ENCODE measurements at places on chromosomes 4 and X.

DNA sequence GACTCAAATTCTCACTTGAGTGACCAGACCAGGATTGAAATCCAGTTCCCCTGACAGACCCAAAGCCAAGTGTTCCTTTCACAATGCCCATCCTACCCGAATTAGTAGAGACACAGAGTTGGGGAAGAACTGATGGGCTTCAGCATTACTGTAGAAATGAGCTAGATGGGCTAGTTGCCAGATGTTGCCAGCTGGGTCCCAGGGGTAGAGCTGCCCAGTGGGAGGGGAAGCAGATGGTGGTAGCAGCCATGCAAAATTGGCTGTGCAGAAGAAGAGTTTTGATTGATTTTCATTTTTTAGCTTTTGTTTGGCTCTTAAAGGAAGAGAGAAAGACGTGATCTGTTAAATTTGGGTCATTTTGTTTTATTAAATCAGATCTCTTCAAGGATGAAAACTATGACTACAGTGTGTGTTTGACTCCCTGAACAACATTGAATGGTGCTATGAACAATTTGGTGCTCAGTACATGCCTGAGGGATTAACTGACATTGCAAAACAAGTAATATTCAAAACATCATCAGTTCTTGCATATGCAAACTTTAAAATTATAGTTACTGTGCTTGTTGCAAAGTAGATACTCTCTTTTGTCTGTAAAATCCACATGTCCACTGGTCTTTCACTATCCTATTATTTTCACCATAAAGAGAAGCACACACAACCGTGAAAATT lies 86.0 kb downstream of the PARM1 start:
- no peak for DNase-seq

GRCh38 chr4:153538487-153539357 lies 72.6 kb downstream of the TMEM131L start:
- DNase-seq, result no peak

- DNase-seq, result no peak
Measured at GRCh38 chr4:88446124-88446523, 10.8 kb upstream of the HERC5 start.

DNA sequence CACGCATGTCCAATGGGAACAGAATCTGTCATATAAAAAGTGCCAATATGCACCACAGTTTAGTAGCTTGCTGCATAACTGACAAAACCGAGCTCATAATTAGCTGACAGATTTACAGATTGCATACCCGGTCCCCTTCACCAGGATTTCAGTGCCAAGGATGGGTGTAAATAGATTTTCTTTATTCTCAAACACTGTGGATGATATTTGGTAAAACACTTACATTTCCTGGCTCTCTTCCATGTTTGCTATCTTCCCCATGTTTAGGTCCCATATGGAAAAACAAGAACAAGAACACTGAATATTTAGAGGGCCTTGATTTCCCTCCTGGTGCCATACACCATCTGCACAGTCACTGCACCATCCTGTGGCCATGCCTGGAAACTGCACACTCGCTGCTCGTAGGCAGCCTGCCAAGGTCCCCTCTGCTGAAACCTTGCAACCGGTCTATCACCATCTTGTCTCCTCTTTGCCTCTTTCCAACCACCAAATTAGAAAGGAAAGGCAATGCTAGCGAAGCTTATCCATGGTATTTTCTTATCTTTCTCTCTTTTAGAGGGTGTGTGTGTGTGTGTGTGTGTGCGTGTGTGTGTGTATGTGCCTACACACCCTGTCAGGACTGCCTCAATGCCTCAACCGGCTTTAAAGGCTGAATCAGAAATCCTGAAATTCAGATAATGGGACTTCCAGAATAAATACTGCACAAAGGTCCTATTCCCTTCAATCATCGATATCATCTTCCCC lies 124.2 kb upstream of the MBNL3 start:
- peak; percentile 30 for DNase-seq

DNA sequence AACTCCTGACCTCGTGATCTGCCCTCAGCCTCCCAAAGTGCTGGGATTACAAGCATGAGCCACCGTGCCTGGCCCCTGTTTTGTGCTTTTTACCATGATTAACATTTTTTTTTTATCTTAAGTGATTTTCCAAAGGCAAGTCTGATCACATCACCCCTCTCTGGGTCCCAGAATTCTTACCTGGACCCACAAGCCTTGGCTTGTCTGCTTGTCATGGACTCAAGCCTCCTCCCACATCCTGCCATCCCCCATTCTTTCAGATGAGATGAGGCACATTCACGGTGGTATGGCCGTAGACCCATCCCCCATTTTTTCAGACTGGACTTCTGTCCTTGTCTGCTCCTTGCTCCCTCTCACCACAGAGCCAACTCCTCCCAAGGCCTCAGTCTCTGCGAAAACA lies 55.3 kb downstream of the APLN start:
- no peak for DNase-seq

DNA sequence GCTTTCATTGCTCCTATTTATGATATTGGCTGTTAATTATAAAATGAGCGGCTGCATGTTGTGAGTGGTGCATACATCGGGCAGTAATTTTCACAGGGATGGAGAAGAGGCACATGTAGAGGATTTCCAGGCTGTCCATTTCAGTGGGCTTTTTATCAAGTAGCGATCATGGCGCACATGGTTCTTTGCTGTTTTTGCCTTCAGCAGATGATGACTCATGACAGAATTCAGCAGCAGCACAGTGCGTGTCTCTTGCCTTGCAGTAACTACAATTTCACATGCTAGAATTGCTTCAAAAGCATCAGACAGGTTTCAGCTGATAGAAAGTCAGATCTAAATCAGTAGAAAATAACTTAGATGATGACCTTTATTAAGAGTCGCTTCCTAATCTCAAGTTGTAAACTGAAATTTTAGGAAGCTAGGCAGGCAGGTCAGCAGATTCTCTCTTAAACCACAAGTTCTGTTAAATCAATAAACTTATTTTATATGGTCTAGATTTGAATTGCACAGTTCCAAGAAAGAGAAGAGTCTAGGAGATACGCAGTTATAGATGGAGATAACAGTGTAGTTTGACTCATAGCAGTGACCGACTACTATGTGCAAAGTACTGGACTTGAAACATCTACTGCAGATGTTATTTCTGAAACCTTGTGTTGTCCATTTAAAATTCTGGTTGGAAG lies 35.8 kb downstream of the LRP2BP start:
- no peak for DNase-seq

- no peak for DNase-seq
Measured at GRCh38 chrX:153968255-153968654, 3.4 kb downstream of the HCFC1 start.

DNA sequence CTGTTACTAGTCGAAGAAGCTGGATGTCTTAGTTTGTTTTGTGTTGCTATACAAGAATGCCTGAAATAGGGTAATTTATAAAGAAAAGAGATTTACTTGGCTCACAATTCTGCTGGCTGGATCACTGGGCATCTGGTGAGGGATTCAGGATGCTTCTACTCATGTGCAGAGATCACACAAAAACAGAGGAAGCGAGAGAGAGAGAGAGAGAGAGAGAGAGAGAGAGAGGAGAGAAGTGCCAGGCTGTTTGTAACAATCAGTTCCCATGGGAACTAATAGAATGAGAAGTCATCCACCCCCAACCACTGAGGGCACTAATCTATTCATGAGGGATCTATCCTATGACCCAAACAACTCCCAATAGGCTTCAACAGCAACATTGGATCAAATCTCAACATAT lies 66.2 kb upstream of the FAM9A start:
- DNase-seq, result no peak

GRCh38 chr4:2795300-2795892 lies 2.5 kb downstream of the SH3BP2 start:
- peak; percentile 15 for DNase-seq

DNA sequence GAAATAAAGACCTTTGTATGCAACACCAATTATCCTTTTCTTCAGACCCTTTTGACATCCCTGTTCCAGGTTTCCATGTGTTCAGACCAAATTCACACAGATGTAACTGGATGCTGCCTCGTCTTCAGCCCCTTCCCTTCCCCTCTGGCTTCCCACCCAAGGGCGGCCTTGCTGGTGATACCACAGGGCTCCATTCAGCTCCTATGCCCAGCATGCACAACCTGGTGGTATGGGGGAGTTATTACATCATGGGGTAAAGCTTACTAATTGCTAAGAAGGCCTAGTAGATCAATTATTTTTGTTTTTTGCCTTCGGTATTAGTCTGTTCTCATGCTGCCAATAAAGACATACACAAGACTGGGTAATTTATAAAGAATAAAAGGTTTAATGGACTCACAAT lies 317.0 kb upstream of the CXXC4 start:
- DNase-seq, result no peak

DNA sequence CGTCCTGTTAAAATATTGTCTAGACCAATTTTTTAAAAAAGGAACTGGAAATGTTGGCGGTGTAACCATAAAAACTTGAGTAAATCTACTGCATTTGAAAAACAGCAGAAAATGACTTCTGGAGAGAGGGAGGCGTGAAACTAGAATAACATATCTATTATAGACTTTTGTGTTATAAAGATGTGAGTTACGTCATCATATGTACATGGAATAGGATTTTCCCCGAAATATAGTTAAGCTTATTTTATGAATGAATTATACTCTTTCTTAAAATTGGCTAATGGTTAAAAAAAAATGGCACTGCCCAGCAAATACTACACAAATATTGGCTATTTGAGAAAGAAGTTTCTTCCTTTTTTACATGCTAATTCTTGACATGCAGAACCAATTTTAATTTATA lies 147.1 kb upstream of the TEX13C start:
- no peak for DNase-seq

DNA sequence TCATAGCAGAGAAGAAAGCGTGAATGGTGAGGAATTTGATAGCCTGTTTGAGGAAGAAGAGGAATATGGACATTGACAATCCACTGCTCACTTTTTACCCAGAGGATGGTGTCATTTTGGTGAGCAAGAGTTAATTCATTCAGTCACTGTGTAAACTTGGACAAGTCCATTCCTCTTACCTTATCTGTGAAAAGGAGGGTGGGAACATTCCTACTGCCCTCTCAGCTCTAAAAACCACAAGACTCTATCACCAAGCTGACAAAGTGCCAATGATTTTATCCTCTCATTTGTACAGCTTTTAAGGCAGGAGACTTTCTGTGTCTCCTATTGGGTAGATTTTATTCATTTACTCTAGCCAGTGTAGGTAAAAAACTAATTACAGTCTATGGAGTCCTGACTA lies 103.8 kb downstream of the LUZP4 start:
- no peak for DNase-seq

DNA sequence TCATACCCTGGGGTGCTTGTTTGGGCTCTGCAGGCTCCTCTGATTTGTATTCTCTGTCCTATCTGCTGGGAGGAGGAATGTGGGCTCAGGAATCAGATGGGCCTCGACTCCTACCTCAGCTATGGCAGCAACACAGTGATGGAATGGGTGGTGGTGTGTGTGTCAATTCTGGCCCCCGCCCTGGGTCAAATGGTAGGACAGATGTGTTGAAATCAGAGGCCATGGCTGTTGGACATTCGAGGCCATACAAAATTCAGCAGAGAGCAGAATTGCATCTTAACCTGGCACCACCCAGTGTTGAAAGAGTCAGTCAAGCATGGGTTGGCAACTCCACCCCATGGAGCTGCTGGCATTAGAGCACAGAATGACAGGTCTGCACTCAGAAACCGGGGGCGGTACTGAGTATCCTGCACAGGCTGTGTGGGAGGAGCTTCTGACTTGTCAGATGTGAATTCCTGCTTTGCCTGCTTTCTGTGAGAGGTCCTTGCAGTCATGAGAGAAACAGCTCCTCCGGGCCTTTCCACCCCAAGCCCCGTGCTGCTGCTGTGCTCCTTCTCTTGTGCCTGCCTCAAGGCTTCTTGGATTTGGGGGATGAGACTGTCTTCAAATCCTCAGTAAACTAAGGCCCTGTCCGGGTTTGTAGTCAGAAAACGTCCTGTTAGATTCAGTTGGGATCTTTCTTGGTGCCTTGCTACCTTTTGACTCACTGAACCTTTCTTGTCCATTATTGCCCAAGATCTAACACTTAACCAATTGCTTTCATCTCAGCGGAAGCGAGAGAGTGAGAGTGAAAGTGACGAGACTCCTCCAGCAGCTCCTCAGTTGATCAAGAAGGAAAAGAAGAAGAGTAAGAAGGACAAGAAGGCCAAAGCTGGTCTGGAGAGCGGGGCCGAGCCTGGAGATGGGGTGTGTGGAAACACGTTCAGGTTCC lies 13.0 kb downstream of the DKC1 start:
- no peak for DNase-seq

GRCh38 chr4:10737337-10737736 lies 52.8 kb upstream of the CLNK start:
- DNase-seq, result no peak

DNA sequence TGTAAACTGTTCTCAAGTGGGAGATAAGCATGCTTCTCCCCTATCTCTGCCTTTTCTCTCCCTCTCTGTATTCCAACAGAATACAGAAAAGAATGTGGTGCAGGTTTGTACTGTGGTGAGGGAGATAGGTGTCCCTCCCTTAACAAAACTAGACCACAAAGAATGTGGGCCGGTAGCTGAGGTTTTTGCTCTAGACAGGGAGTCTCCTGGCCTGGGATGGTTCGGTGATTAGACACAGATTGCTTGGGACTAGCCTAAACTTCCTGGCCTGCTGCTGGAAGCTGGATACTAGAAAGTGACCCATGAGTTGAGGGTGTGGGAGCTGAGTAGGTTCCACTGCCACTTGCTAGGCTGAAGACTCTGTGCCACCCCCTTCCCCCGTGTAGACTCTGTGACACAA lies 143.0 kb downstream of the CXXC4 start:
- DNase-seq, result no peak

DNA sequence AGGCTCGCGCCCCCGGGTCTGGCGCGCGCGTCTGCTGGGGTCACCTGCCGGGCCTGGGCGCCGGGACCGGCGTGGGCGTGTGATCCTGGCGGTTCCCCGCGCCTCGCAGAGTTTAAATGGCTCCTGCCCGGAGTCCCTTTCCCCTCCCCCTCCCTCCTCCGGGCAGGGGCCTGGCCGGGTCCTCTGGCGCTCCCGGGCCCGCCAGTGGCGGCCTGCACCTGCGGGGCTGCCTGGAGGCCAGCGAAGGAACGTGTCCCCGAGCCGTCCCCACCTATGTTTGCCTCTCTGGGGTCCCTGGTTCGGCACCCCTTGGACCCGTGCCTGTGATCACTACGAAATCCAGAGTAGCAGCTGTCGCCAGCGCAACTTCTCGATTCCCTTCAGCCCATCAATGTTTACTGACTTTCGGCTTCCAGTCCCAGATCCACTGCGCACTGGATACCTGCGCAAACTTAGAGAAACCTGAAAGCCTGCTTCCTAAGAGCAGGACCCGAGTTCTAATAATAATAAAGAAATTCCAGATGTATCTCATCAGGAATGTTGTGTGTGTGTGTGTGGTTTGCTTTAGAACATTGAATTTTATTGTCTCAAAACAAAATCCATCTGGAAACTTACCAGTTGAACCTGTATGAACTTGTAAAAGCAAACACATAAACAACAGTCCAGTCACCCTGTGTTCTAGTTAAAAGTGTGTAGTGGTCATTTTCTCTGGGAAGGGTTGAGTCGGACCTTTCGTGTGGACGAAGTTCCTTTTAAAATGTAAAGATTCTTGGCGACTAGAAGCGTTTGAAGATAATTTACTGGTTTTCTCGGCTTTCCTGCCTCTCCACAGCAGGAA lies 788 bp downstream of the SHROOM2 start:
- no peak for DNase-seq

- no peak for DNase-seq
Measured at GRCh38 chr4:54664400-54664799, 6.6 kb downstream of the KIT start.

GRCh38 chrX:46712764-46713163 lies 46.2 kb downstream of the SLC9A7 start:
- DNase-seq, result no peak

GRCh38 chr4:128123036-128123435 lies 61.9 kb downstream of the LARP1B start:
- no peak for DNase-seq
